ENCODE measurements at places on chromosomes 7 and 10. TPM values are rescaled to one million over a fixed set of nuclear protein-coding genes. Genes with fewer than 3 reads are reported as not detected.

LBX1 gene
- not detected for total RNA-seq

GIMAP1 gene
- 124 TPM for total RNA-seq

MAT1A gene
- total RNA-seq, result not detected

NPSR1 gene
- not detected for total RNA-seq

NFE2L3 gene
- 1.1 TPM for total RNA-seq

AMPH gene
- not detected for total RNA-seq

CDH23 gene
- 3.5 TPM for total RNA-seq

RNF133 gene
- not detected for total RNA-seq

CNOT4 gene
- 36.3 TPM for total RNA-seq

TSPAN15 gene
- 7.2 TPM for total RNA-seq

GIMAP8 gene
- 65.3 TPM for total RNA-seq

ADAM22 gene
- total RNA-seq, result 0.74 TPM

RAB19 gene
- total RNA-seq, result 13.4 TPM

DNA sequence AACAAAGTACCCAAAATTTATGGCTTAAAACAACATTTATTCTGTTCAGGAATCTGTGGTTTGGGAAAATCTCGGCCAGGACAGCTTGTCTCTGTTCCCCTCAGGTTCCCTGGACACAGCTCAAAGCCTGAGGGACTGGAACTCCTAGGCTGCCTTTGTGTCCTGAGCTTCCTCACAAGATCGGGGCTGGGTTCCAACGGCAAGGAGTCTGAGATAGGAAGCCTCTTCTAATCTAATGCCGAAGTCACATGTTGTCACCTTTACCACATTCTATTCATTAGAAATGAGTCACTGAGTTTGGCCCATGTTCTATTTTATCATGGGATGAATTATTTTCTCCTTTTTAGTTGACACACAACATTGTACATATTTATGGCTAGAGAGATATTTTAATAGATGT lies 80.5 kb downstream of the ANKRD26 start:
- DNase-seq, result no peak

DNA sequence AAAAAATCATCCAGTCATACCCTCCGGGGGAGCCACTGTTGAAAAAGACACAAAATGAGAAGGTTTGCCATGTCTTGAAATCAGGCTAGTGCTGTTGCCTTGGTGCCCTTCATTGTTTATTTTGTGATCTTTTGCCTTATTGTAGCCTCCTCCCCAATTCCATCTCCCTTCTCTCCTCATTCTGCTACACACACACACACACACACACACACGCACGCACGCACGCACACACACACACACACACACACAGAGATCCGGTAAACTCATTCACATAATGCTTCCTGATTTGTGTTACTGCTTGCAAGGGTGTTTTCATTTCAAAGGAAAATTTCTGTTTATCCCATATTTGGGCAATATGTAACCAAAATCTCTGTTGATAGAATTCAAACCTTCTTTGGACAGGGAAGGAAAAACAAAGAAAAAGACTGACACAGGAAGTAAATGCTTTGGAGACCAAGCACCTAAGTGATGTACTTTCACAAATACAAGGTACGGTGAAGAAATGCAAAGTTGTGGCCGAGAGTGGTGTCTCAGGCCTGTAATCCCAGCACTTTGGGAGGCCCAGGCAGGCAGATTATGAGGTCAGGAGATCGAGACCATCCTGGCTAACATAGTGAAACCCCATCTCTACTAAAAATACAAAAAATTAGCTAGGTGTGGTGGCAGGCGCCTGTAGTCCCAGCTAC lies 141.1 kb upstream of the CDK13 start:
- no peak for DNase-seq

- DNase-seq, result no peak
Observed at GRCh38 chr7:150383710-150384397, 4.7 kb downstream of the ZNF775 start.

GRCh38 chr10:30850776-30851175 lies 180.9 kb downstream of the ZNF438 start:
- no peak for DNase-seq

GRCh38 chr10:88545359-88545758 lies 37.8 kb downstream of the RNLS start:
- DNase-seq, result no peak

GRCh38 chr7:154910977-154911376 lies 91.9 kb downstream of the PAXIP1 start:
- no peak for DNase-seq

DNA sequence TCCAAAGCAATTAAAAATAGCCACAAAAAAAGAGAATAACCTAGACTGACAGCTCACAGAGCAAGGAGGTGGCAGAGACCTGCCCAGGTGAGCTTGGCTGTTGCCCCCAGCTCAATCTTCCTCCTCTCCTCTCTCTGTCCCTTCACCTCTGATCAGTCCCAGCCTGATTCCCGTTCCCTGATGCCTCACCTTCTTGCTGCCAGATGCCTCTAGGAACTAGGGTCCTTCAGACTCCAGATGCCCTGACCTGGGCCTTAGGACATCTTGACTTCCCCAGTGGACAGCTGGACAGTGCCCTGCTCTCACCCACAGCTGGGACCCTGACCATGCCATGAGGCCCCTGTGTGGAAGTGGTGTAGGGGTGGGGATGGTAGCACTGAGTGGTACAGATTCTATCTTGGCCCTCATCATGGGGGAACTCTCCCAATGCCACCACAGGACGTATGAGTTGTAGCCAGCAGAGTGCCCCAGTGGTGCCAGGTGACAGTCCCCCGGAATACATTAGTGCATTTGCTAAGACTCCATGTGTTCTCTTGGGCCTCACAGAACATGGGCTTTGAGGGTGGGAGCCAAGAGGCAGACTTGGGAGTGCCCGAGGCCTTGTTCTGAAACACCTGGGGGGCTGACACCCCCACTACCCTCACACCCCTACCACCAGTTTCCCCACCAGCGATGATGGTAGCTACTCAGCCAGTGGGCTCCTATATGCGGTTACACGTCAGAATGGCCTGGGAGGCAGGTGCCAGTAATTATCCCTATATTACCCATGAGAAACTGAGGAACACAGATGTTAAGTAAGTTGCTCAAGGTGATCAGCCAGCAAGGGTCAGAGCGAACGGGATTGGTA lies 2.0 kb downstream of the DEPP1 start:
- DNase-seq, result no peak

DNA sequence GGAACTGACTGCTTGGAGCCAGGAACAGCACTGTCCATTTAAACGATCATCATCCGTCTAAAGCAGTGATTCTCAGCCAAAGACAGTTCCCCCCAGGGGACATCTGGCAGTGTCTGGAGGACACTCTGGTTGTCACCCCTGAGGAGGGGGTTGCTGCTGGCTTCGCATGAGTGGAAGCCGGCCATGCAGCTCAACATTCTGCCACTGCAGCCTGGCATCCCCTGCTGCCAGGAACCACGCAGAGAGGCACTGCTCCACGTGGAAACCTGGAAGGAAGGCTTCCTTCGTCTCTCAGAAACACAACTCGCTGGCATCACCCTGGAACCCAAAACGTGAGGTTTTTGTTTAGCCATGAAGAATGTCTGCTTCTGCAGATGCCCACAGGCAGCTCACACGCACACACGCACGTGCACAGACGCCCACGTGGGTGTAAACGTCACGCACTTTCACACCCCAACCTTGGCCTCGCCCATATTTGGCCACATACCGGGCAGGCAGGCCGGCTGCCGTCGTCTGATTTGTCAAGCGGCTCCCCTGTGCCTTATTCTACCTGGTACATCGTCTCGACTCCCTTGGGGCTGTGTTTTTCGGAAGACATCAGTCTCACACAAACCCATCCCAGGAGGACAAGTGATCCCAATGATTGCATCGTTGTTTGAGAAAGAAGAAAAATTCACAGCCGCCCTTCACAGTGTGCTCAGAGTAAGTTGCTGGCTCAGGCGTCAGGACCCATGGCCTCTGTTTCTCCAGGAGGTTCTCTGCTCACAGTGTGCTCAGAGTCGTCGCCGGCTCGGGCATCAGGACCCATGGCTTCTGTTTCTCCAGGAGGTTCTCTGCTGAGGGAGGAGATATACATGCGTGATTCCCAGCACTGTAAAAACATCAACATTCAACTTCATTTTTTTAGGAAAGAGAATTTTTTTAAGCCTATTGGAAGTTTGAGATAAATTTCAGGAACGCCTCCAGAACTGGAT lies 127.2 kb upstream of the PPP2R2D start:
- DNase-seq, result no peak

DNA sequence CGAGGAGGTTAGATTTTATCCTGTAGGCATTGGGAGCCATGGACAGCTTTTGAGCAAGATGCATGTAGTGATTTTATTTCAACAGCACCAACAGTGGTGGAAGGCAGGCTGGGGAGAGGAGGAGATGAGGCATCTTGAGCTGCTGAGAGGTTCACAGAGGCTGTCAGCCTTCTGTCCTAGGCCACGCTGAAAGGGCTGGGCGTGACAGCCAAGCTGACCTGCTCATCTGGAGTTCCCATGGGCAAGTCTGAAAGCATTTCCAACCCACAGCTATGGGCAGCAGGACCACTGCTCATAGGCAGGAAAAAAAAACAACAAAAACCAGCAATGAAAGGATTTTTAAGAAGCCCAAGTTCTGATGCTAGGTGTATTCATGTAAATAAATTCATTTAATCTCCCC lies 7.7 kb downstream of the NEURL1 start:
- no peak for DNase-seq

GRCh38 chr10:63267414-63268148 lies 134.5 kb downstream of the NRBF2 start:
- peak; percentile 23 for DNase-seq

- DNase-seq, result no peak
Observed at GRCh38 chr10:7046615-7047014, 364.2 kb downstream of the SFMBT2 start.

GRCh38 chr7:76133164-76133775 lies 68.4 kb upstream of the SRRM3 start:
- peak; percentile 21 for DNase-seq

DNA sequence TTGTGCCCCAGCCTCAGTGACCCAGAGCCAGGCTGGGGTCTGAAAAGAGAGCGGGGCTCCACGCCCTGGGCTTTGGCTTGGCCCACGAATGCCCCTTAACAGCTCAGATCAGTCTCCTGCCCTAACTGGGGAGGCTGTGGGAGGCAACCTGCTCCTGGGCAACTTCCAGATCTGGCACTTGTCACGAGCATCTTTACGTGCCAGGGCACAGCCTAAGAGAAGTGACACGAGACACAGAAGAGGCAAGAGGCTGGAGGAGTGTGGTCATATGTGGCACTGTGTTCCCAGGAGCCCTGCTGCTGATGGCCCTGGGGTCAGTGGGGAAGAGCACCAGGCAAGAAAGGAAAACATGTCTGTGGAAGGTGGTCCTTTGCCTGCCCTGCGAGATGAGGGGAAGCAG lies 97.8 kb upstream of the BTBD16 start:
- DNase-seq, result no peak

- no peak for DNase-seq
Observed at GRCh38 chr7:92071032-92071431, 63.2 kb downstream of the CYP51A1 start.

GRCh38 chr7:111771638-111772037 lies 209.3 kb upstream of the IMMP2L start:
- DNase-seq, result no peak

DNA sequence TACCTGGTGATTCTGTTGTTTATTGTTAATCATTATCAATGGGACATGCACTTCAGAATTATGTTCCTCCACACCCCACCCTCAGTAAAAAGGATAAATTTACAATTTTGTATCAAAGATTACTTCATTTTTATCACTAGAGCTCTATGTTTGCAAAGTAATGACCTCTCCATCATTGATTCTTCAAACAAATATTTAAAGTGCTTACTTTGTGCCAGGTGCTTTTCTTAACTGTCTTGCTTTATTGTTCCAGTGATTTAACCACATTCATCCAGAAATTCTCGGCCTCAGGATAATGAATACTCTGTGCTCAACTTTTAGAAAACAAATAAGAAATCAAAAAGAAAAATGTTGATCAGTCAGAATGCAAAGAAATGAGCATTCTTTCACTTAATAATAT lies 144.9 kb upstream of the FOXP2 start:
- no peak for DNase-seq

DNA sequence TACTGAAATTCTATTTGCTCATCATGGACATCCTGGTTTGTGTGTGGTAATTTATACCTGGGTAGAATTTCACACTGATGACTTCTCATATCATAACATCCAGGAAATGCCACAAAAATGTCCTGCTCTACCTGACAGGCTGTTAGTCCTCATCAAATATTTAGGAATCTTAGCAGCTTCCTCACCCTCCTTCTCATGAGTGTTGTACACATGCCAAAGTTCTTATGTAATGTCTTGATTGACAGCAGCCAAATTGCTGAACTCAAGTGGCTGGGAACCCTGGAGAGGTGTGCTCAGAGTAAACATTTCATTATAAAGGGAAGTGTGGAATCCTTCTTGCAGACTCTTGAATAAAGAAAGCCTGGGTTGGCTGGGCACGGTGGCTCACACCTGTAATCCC lies 8.9 kb downstream of the EEPD1 start:
- DNase-seq, result no peak

DNA sequence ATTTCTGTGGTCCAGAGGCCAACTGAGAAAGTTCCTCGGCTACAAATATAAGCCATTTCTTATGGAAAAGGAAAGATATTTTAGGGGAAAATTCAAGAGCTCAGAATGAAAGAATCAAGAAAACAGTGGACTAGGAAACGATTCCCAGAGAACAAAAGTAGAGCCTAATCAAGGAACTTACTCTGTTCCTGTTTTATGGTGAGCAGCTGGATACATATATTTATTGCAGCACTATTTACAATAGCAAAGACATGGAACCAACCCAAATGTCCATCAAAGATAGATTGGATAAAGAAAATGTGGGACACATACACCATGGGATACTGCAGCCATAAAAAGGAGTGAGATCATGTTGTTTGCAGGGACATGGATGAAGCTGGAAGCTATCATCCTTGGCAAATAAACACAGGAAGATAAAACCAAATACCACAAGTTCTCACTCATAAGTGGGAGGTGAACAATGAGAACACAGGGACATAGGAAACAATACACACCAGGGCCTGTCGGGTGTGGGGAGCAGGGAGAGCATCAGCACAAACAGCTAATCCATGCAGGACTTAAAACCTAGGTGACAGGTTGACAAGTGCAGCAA lies 298.7 kb downstream of the THSD7A start:
- no peak for DNase-seq

- no peak for DNase-seq
Observed at GRCh38 chr10:2680821-2681220, 386.5 kb upstream of the PFKP start.

DNA sequence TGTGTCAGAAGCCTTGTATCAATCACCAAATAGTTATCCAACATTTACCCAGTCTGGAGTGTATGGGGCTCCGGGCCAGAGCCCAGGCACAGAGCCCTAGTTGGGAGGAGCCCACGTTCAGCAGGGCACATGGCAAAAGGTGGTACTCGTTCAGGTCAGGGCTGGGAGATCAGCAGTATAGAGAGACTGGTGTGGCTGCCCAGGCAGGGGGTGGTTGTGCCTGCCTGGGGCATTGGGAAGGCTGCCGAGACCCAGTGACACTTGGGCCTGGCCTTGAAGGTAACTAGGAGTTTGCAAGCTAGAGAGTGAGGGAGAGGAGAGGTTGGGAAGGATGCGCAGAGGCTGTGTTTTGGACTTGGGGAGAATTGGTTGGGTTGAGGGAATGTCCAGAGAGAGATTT lies 48.9 kb upstream of the IGFBP3 start:
- no peak for DNase-seq

GRCh38 chr7:149473251-149473650 lies 12.4 kb upstream of the ZNF777 start:
- no peak for DNase-seq
